GM13977 (cell line): ENCODE measurements at places on chromosomes 6 and 20.

GRCh38 chr20:62534526-62535221 lies 58.9 kb upstream of the GATA5 start:
- no peak for DNase-seq

- DNase-seq = no peak
Measured at GRCh38 chr6:52662031-52662430, 8.9 kb upstream of the TMEM14A start.

DNA sequence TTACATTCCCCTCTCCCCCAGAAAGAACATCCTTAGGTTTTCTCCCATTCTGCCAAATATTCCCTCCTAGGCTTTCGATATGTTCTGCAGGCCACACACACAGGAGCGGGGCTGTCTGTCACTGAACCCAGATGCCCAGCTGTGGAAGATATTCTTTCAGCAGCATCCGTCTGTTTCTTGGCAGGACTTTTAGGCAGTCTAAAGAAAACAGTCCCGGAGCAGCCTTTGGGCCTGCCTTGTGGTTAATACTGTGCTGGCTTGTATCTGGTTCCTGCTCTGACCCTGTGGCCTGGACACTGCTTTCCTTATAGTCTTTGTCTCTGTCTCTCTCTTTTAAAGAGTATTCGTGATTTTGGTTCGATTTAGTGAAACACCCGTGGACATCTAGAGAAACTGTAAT lies 94.6 kb upstream of the SUPT3H start:
- no peak for DNase-seq

DNA sequence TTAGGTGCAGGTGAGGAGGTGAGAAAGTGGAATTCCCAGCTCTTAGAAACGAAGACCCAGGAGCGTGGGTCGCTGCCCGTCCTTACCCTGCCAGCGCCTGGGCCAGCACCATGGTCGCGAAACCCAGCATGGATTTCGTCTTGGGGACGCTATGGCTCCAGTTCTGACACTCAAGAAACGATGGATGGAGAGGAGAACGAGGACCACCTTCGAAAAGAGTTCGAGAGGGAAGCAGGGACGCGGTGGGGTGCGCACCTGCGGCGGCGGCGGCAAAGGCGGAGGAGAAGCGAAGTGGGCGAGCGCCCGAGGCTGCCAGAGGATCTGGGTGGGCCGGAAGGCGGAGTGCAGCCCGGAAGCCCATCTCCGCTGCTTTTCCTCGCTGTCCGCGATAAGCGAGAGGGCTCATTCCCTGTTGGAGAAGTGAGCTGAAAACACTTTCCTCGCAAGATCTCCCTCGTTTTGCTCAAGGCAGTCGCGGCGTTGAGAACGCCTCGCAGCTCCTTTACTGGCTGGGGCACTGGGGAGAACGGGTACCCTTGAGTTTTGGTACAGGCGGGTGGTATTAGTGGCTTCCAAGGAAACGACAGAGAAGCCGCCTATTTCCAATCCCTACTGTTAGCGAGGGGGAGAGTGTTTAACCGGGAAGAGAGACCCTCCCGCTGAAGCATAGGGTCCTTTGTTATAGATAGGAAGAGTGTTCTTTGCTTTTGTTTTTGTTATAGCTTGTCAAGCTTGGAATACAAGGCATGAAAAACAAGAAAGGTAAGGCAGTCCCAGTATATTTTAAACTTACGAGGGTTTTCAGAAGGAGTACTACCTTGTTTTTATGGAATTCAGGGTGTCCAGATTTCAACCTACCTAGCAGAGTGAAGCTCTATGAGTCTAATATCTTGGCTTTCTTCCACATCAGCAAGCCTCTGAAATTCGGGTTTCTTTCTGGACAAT lies 109.5 kb downstream of the TRIM27 start:
- no peak for DNase-seq

DNA sequence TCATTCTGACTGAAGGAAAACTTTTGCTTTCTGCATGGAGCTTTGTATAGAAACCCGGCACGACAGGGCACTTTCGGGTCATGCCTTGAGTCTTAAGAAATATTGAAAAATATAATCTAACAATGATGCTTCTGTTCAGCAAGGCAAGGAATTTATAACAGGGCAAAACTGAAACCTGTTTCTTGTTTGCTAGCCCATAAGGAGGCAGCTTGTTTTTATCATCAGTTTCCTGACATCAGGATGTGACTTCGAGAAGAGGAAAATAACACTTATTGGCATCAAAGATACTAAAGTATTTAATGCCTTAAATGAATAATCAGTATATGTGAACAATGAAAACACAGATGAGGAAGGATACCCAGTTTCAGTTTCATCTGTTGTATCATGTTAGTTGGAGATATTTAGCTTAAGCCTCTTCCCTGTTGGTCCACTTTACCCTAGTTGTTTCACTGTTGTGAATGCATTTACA lies 146.5 kb downstream of the CDKAL1 start:
- no peak for DNase-seq

GRCh38 chr20:855466-856360 lies 22.2 kb downstream of the FAM110A start:
- no peak for DNase-seq

GRCh38 chr6:112049026-112049799 lies 4.7 kb upstream of the CCN6 start:
- DNase-seq = no peak

DNA sequence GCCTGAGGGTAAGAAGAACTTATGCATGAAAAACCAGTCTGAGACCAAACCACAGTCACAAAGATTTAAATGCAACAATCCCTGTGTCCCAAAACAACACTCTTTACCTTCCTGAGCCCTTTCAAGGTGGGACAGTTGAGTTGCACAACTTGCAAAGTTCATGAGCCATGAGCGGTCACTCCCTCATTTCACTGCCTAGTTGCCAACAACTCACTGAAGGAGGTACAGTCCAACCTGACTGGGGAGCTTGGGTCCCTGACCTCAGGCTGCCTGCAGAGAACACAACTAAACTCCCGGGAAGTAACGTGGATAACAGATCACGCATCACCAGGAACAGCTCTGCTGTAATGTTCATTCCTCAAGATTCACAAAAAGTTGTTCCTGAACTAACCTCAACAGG lies 69.4 kb downstream of the MBOAT1 start:
- no peak for DNase-seq

DNA sequence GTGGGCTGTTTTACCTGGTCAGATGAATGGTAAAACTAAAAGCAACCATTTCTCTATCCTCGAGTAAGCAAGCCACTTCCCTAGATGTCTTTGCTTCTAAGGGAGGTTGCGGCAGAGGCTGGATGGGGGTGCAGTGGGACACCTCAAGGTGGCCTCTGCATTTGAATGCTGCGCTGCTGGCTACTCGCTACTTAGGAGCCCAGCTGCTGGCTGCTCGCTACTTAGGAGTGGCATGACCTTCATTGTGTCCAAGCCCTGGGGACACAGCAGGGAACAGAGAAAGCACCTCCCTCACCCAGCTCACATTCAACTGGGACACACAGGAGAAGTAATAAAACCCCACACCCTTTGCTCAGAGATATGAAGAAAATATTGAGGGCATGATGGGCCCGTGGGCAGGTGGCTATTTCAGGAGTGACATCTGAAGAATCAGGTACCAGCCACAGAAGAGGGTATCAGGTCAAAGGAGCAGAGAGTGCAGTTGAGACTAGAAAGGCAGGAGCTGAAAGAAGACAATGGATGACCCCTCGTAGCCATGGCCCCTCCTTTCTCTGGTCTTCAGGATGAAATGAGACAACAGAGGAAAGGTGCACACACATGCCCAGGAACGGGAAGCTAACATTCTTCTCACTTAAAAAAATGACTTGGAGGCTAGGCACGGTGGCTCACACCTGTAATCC lies 149.4 kb downstream of the ZMYND8 start:
- no peak for DNase-seq

DNA sequence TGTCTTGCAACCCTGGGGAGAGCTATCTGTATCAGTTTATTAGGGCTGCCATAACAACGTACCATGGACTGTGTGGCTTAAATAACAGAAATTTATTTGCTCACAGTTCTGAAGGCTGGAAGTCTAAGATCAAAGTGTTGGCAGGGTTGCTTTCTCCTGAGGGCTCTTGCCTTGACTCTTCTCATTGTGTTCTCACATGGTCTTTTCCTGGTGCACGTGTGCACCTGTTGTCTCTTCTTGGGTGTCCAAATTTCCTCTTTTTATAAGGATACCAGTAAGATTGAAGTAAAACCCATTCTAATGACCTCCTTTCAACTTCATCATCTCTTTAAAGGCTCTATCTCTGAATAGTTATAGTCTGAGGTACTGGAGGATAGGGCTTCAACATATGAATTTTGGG lies 72.3 kb upstream of the PDE7B start:
- no peak for DNase-seq

GRCh38 chr6:106746652-106747051 lies 117.3 kb downstream of the QRSL1 start:
- DNase-seq = no peak

- no peak for DNase-seq
Measured at GRCh38 chr6:38113825-38114576, 294.5 kb downstream of the ZFAND3 start.

GRCh38 chr6:107098436-107099307 lies 16.6 kb downstream of the BEND3 start:
- DNase-seq = no peak

GRCh38 chr20:33728463-33728862 lies 3.3 kb upstream of the ZNF341 start:
- DNase-seq = no peak

GRCh38 chr6:135163440-135163738 lies 17.7 kb upstream of the MYB start:
- peak; percentile 52 for DNase-seq

- no peak for DNase-seq
Measured at GRCh38 chr20:17992847-17993513, 24.2 kb downstream of the MGME1 start.

DNA sequence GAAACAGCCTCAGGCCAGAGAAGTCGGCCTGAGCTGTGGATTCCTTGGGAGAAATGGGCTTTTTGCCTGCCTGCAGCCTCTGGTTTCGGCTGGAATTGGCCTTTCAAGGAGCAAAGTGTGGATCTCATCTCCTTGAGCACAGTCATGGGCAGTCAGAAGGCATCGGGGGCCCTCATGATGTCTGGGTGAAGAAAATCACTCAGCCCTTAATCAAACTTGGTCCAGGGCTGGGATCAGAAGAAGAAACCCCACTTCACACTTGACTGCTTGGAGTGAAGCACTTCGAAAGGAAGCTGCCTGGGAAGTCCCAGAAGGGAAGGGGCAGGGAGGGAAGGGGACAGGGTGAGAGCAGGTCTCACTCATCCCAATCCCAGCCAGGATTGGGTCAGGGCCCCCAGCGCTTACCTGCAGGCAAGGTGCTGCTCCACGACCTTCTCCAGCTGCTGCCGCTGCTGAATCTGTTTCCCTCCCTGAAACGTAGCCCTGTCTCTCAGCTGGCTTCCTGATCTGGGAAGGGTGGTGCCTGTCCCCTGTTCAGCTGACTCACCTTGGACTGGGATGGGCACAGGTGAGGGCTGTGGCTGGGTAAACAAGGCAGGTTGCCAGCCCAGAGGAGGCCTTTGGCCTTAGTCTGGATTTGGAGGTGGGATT lies at the start of gene SDCBP2:
SDCBP2 (minus strand) TSS at position 460 of the 651 bp plus-strand sequence. CDS start 8,723 bp downstream, outside the sequence.
- no peak for DNase-seq

GRCh38 chr6:26366504-26366903 lies 1.5 kb downstream of the BTN3A2 start:
- DNase-seq = no peak

DNA sequence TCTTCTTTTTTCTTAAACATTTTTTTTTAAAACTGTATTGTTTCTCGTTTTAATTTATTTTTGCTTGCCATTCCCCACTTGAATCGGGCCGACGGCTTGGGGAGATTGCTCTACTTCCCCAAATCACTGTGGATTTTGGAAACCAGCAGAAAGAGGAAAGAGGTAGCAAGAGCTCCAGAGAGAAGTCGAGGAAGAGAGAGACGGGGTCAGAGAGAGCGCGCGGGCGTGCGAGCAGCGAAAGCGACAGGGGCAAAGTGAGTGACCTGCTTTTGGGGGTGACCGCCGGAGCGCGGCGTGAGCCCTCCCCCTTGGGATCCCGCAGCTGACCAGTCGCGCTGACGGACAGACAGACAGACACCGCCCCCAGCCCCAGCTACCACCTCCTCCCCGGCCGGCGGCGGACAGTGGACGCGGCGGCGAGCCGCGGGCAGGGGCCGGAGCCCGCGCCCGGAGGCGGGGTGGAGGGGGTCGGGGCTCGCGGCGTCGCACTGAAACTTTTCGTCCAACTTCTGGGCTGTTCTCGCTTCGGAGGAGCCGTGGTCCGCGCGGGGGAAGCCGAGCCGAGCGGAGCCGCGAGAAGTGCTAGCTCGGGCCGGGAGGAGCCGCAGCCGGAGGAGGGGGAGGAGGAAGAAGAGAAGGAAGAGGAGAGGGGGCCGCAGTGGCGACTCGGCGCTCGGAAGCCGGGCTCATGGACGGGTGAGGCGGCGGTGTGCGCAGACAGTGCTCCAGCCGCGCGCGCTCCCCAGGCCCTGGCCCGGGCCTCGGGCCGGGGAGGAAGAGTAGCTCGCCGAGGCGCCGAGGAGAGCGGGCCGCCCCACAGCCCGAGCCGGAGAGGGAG lies 580 bp downstream of the VEGFA start:
- peak; percentile 77 for DNase-seq

DNA sequence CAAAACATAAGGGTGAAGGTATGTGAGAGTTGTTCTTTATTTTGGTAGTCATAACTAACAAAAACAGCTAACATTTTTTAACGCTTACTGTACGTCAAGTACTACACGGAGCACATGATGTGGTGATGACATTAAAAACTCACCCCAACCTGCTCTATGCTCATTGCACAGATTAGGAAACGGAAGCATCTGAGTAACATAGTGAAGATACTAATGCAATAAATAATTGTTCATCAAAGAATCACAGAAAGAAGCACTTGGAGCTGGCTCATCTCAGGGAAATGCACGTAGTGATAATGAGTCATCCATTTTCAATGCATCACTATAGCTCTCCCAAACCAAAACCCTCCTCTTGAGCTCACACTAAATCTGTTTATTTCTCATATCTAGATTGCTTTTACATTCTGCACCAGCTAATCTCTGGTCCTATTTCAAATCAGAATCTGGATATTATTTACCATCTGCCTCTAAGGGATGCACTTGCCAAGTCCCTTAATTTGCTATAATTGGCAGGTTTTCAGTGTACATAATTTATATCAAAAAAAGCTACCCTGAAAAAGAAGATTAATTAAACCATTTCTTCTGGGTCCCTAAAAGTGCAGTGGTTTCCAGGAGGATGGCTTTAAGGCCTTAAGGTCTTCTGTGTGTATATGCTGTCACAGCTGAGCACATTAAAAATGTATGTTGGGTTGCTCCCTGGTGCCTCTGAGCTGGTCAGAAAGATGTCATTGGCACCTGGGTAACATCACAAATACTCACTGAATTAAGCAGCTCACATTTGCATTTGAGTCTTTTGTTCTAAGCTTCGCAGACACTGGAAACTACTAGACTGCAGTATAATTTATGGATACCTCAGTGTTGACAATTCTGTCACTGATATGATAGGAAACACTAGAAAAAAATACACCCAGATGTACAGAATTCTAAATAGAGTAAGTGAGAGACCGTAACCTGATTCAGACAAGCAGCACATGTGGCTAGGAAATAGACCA lies 677.4 kb upstream of the CITED2 start:
- no peak for DNase-seq

GRCh38 chr6:44034931-44035345 lies 92.3 kb downstream of the MRPL14 start:
- DNase-seq = no peak

GRCh38 chr6:47737406-47737805 lies 39.0 kb downstream of the ADGRF4 start:
- DNase-seq = no peak
